HFF-Myc (cell line): ENCODE measurements at places on chromosomes 6 and 20.

- no peak for DNase-seq
These were observed 65.4 kb upstream of the HDDC2 start for GRCh38 chr6:125367036-125367782.

DNA sequence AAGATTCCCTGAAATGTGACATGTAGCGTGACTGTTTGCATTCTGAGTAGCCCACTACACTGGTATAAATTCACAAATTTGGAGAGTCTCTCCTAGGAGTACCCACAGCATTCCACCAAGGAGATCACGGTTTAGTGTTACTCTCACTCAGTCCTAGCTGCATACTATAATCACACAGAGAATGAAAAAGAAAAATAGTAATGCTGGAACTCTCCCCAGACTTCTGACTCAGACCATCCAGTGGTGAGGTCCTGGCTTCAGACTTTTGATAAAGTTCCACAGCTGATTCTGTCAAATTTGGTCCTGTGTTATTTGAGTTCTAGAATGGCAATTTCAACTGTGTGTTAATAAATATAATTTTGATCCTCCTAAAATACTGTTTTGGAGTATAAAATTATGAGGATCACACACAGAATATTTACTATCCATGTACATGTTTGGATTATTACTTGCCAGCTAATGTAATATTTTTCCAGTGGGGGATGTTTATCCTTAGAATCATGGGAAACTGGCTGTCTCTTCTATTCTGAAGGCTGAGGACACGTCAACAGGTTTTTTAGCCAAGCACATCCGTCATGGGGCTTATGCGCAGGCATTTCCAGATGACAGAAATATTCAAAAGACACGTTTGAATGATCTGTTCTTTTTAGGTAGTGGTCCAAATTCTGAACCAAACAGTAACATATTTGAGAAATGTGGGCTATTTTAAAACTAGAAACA is 5.1 kb upstream of the KIAA0408 start:
- no peak for DNase-seq

DNA sequence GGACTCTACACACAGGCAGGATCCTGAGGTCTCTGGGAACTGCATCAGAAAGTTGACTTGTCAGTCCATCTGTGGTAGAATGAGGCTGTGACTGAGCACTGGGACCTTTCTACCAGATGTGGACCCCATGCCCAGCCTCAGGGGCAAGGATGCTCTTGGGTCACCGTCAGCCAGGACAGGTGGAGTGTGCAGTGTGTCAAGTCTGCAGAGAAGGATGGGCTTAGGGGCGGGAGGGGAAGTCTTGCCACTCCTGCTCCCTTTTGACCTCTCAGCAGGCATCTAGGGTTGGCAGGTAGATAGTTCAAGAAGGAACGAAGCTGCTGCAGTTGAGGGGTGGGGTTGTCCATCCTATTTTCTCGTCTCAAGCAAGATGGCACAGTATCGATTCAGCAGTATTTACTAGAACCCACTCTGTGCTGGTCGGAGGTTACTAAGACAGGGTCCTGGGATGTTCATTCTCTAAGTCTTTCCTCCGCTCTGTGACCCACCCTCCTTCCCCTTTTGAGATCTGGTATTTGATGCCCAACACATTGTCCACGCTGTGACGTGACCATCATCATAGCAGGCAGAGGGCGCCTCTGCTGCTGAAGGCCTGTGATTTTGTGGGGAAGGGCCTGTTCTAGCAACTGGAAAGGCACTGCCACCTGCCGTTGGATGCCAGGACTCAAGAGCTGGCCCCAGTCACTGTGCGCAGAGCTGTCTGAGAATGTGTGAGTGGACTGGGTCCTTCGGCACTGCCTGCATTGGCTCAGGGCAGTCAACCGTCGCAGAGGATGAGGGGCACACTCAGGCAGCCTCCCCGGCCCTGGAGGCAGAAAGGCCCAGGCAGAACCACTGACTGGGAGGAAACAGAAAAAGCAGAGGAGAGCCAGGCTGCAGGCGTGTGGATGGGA is 23.2 kb downstream of the RBCK1 start:
- DNase-seq: no peak

DNA sequence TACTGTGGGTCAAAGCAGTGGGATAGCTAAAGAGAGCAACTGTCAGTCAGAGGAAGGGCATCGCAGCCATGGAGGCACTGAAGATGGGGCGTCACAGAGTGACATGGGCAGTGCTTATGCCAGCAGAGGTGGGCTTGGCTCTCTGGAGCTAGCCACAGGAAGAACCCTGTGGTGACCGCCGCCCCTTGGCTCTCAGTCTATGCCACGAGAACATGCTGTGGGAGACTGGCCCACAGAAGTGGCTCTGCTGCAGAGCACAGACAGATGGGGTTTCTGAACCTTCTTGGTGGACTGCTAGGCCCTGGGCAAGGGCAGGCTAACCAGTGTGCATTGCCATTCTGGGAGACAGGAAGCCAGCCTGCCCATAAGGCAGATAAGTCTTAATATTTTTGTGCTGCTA is 290.0 kb upstream of the SUPT3H start:
- DNase-seq: no peak

GRCh38 chr6:125670568-125670967 is 78.9 kb upstream of the HEY2 start:
- DNase-seq: no peak

DNA sequence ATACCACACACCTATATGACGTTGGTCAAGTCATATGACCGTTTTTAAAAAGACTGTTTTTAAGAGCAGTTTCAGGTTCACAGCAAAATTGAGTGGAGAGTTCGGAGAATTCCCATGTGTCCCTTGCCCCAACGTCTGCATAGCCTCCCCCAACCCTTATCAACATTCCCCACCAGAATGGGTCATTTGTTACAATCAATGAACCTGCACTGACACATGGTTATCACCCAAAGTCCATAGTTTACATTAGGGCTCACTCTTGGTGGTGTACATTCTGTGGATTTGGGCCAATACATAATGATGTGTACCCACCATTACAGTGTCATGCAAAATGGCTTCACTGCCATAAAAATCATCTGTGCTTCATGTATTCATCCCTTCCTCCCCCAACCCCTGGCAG is 52.0 kb downstream of the ZBTB2 start:
- DNase-seq: no peak

DNA sequence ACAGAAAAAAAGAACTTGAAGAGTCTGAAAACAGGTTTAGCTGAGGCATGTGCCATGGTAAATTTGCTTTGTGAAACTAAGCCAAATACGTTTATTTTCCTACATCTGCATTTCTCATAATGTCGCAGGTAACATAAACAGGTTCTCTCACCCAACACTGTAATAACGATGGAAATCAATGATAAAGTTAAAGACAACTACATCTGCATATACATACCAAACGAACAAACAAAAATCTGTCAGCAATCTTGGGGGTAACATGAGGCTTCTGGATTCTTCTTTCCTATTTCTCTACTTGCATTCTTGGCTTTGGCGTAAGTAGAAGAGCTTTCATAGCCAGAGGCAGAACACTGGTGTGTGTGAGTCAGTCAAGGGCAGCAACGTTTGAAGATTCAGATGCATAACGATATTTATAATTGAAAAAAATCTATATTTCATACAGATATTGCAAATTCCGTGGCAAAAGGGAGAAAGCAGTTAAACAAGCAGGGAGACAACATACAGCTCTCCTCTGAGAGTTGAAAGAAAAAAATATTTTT is 195.1 kb downstream of the EDN1 start:
- DNase-seq: no peak

GRCh38 chr20:10040070-10040975 is 5.5 kb downstream of the ANKEF1 start:
- DNase-seq: peak; percentile 42

- DNase-seq: no peak
These were observed 10.4 kb downstream of the IGF2R start for GRCh38 chr6:159979136-159979874.

- no peak for DNase-seq
These were observed 682.8 kb downstream of the TFAP2A start for GRCh38 chr6:9732056-9732455.

GRCh38 chr6:108619431-108620197 is 58.9 kb downstream of the FOXO3 start:
- no peak for DNase-seq

GRCh38 chr6:149851461-149852110 is 12.6 kb downstream of the LRP11 start:
- no peak for DNase-seq

- no peak for DNase-seq
These were observed 46.3 kb downstream of the GOPC start for GRCh38 chr6:117555882-117556498.

DNA sequence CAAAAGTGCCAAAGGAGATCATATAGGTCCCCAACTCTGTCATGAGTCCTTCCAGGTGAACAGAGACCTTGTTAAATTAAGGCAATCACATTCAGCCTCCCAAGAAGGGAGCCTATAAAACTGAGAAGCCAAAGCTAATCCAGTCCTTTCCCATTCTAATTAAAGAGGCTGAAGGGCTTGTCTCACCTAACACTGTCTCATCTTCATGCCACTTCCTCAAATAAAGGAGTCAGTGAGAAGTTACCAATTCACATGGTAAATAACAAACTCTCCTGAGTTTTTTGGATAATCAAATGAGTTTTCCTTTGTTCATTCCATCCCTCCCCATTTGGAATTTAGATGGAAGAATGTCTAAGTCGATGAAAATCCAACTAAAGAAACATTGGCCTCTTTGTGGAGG is 242.8 kb downstream of the UST start:
- no peak for DNase-seq

DNA sequence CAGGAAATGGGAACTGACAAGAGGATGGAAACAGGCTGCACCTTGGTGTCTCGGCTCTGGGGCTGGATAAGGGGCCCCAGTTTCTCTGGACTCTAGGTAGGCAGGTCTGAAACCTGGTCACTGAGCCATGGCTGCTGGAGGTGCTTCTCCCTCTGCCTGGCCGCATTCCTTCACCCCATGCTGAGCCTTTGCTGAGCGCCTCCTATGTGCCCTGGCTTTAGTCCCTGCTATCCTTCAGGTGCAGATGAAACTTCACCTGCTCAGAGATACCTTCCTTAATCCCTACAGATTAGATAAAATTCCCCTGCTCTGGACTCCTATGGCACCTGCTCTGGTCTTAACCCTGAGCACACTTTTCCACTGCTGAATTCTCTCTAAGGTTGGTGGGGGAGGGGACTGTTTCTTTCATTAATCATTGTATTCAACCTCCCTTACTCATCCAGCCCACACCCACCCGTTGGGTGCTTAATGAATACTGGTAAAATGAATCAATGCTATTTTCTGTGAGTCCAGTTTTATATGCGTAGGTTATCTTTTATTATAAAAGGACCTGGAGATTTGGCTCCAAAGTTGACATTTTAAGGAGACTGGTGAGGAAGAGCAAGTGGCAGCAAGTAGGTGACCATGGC is 19.3 kb downstream of the MYLK4 start:
- no peak for DNase-seq

GRCh38 chr6:125584468-125584939 is 164.9 kb upstream of the HEY2 start:
- no peak for DNase-seq

GRCh38 chr20:2236256-2236655 is 59.5 kb upstream of the TGM3 start:
- DNase-seq: no peak

DNA sequence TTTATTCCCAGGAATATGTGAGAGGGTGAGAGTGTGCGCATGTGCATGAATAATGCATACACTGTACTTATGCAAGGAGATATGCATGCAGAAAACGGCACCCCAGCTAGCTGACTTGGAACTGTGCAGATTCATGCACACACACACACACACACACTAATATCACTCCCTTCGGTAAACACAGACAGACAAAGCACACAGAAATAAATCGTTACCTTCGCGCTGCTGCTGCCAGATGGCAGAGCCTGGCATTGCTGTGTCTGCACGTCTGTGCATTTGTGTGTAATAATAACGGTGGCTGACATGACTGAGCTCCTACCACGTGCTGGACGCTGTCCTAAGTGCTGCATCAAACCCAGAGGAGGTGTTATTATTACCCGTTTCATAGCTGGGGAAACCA is 36.8 kb downstream of the PREX1 start:
- DNase-seq: no peak

GRCh38 chr6:7108196-7108963 is 619 bp downstream of the RREB1 start:
- DNase-seq: no peak

- DNase-seq: no peak
These were observed 24.2 kb downstream of the SGK1 start for GRCh38 chr6:134293659-134294161.
